Uterus (tissue), 4 donors: ENCODE measurements at places on chromosomes 3 and 15. TPM values are rescaled to one million over a fixed set of nuclear protein-coding genes. Genes with fewer than 3 reads are reported as not detected.

The NGRN gene
- total RNA-seq, result 119 TPM

The CLDN1 gene
- 62.1 TPM for total RNA-seq

The ZNF660 gene
- total RNA-seq, result 16.3 TPM

The TOPBP1 gene
- 51.6 TPM for total RNA-seq

The ALDH1L1 gene
- total RNA-seq, result 5.6 TPM

The BCHE gene
- total RNA-seq, result 51.4 TPM

The CHRNA3 gene
- total RNA-seq, result not detected

The SLC28A2 gene
- total RNA-seq, result not detected

The UPK1B gene
- total RNA-seq, result 0.30 TPM

DNA sequence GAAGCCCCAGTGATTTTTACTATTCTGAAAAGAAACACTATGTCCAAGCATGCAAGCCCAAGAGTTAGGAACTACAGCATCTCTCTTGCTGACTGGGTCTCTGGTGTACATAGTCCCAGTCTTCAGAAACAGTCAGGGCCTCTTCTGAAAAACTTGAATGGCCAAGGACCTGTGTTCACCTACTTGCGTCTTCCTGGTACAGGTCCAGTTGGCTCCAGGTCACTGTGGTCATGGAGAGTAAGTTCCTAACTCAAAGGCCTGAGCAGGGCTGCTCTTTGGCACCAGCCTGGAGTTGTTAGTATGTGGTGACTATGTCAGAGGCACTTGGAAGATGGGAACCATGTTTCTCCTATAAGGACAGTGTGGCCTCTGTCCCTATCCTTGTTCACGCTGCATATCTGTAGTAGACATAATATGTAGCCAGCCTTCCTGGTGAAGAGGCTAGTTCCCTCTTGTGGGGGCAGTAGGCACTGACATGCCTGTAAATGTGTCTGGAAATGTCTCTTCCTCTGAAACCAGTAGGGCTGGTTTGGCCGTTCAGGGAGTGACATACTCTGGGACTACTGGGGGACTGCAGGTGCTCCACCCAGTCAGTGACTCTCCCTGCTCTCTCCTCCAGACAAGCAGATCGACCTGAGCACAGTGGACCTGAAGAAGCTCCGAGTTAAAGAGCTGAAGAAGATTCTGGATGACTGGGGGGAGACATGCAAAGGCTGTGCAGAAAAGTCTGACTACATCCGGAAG is 2.6 kb upstream of the RBM15B start:
- DNase-seq, result no peak

DNA sequence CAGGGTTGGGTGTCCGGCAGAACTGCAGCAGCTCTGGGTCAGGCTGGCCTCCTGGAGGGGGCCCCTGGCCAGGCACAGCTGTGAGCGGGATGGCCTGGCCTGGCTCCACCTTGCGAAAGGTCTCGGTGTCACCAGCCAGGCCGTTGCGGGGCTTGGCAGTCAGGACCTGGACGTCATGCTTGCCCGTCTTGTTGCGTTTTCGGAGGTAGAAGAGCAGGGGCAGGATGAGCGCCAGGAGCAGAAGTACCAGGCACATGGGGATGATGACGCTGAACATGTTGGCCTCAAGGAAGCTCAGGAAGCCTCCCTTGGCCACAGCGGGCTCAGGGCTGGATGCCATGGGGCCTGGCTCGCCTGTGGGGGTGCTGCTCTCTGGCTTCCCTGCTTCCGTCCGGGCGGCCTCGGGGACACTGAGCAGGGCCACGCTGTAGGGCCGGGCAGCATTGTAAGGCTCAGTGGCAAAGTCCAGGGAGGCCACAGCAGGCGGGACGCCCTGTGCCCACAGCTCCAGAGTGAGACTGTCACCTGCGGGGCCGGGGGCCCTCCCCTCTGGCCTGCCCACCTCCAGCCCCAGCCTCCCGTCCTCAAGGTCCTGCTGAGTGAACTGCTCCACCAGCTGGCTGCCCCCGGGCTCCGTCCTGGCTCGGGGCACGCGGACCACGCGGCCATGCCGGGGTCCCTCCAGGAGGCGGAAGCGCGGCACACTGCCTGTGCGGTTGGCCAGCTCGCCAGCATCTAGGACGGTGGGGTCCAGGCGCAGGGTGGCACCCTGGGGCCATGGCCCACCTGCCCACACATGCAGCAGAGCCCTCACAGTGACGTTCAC is 28.1 kb downstream of the SNX33 start:
- peak; percentile 61 for DNase-seq

GRCh38 chr3:134235577-134236076 is 15.0 kb downstream of the RYK start:
- no peak for DNase-seq

GRCh38 chr3:179666436-179667035 is 13.7 kb downstream of the USP13 start:
- DNase-seq, result no peak

DNA sequence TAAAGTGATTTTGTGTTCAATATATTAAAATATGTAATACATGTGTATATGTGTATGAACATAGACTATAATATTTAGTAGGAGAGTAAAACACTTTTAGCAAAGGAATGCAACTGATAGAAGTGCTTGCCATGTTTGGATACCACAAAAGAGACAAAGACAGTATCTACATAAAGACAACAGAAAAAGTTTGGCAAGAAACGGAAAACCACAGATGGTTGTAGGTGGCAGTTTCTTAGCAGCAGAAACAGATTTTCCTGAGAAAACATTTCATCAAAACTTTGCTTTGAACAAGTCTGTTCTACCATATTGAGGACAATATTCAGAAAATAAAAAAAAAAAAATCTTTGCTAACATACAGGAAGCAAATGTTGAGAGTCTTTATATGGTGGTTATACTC is 1560.4 kb upstream of the GBE1 start:
- DNase-seq, result no peak

DNA sequence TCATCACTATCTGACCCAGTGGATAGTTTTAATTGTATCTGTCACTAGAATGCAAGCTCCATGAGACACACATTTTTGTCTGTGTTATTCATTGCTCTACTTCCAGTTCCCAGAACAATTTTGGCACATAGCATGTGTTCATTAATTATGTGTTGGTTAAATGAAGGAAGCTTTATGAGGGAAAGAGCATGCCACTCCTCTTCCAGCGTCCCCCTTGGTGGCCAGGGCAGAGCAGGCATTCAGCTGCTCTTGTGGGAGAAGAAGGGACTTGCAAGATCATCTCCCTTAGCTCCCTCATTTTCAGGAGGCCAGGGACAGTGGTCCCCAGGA is 489 bp upstream of the GALNT15 start:
- DNase-seq, result no peak

DNA sequence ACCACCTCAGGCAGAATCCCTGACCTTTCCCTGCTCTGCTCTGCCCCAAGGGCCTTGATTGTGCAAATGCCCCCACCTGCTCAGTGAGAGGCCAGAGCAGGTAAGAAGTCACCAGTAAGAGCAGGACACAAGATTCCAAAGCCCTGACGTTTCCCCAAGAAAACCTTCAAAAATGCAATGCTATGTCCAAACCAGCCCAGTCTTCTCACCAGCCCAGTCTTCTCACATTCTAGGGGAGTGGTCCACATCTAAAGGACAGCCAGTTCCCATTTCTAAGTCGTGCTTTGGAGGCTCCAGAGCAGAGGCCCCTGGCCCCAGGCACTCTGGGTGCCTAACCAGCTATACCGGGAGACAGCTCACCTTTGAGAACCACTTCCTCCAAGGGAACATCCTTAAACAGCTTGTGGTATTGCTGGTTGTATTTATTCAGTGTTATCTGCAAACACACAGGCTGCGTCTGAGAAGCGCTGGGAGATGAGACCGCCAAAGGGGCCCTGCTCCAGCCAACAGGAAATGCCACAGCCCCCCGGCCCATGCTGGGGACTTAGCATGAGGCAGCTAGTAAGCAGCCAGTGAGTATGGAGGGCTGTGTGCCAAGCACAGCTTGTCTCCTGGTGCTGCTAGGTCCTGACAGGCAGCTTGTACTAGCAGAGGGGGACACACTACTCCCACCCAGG is 29.3 kb downstream of the GRAMD2A start:
- DNase-seq, result no peak

- DNase-seq, result no peak
Measured at GRCh38 chr3:51657234-51657633, 13.8 kb upstream of the TEX264 start.

DNA sequence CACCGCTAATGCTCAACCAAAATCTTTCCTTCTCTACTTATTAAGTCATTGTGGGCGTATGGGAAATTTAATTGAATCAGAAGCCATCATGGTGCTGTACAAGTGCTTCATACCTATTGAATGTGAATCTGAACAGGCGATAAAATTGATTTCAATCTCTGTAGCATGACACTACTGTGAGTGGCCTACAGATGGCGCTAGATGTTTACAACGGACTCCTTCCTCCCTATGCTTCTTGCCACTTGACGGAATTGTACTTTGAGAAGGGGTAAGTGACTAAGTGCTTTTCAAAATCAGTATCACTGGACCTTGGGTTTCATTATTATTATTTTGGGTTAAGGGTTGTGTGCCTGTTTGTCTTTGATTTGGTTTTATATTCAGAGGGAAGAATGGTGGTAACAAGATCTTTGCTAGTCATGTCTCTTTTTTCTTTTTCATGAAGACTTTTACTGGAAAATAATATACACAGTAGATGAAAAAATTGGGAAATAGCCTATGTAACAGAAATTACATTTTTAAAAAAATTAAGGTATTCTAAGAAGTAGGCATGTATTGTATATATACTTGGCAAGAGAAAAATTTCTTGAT is 35.4 kb downstream of the ACP3 start:
- DNase-seq, result peak; percentile 58

DNA sequence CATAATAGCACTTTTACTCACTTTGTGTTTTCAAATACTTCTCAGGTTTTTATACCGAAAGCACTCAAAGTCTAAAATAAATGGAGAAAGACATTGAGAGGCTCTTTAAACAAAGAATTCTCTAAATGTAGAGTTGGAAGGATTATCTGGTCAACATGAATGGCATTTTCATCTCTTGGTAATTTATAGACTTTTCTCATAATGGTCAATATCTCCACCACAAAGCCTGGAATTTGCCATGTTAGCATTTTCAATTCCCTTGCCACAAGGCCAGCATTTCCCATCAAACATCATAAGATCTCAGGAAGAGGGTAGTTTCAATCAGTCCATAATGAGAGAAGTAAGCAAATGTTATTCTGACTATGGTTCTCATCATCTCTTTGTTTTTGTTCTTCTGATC is 293.0 kb downstream of the CADM2 start:
- DNase-seq, result no peak

DNA sequence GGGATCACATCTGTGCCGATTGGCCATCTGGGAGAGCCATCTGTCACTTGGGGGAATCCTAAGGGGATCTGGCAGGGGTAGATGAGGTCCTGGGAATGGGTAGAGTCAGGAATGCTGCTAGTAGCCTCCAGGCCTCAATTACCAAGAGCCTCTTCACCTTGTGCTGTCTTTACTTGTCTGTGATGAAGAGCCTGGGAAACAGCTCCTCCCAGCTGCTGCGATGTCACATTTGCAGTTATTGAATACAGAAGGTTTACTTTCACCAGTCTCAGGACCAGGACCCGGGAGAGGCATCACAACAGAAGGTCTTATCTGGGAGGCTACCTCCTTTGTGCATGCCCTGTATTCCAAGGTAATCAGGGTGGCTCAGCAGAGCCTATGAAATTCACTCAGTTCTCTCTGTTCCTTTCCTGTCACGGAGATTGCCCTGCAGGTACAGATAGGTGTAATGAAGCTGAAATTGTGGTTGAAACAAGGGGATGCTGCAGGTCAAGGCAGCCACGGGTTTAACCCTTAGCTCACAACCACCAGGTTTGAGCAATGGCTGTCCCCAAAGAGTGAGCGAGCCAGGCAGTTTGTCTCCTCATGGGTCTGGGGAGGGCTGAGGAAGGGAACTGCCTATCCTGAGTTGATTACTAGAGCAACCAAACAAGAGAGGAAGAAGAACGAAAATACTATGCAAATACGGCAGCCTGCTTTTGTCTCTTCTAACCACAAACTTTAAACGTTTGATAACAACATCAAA is 298.9 kb upstream of the RORA start:
- DNase-seq, result no peak

DNA sequence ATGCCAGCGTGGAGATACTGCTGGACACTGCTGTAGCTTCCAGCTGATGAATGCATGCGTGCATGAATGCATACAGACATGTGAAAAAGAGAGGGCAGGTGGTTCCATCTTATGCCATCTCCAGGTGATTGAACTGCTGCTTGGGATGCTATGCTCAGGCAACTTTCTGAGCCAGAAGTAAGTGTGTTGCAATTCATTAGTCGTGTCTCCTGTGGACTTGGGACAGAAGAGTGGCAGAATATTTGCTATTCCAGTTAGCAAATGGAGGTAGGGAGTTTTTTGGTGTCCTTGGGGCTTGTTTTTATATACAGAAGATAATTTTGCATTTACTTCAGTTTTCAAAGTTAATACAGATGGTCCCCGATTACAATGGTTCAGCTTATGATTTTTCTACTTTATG is 33.3 kb downstream of the ANKDD1A start:
- no peak for DNase-seq

DNA sequence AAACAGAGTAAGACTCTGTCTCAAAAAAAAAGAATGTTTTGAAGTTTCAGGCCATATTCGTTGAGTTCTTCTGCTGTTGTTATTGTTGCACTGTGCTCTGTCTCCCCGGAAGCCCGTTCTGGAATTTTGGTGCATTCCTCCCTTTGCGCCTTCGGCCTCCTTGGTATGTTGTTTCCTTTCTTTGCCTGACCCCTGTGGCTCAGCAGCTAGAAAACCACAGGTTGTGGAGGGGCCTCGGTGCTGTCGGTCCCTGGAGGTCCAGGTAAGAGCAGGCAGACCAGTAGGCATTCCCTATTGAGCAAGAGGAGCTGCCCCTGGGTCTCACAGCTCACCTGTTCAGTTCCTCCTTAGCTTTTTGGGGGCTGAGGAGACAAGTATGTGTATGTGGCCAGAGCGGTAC is 51.0 kb upstream of the DLG1 start:
- no peak for DNase-seq

DNA sequence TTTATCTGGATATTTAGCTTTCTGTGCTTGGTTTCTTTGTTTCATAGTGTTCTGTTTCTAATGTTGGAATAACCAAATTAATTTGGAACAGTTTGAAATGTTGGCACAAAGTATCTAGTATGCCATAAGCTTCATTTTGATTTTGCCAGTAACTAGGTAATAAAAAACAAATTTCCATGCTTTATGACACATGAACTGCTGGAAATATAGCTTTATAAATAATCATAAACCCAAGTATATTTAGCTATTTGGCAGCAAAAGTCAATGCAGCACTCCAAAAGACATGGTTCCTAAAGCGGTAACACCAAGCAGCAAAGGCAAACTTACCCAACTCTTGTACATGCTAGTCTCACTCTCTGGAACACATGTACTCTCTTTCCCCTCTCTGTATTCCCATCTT is 106.0 kb upstream of the CCNL1 start:
- no peak for DNase-seq

- DNase-seq, result peak; percentile 61
Measured at GRCh38 chr15:31235311-31236183, 91.1 kb upstream of the KLF13 start.

GRCh38 chr3:179671747-179672242 is 19.0 kb downstream of the USP13 start:
- DNase-seq, result no peak

GRCh38 chr3:178193846-178194245 is 342.4 kb upstream of the KCNMB2 start:
- DNase-seq, result no peak

GRCh38 chr3:55283441-55283925 is 203.6 kb downstream of the WNT5A start:
- no peak for DNase-seq

- DNase-seq, result no peak
Measured at GRCh38 chr3:171797265-171797679, 13.0 kb downstream of the PLD1 start.
